ENCODE measurements at places on chromosomes 1 and 21.
A peak's percentile ranks its signal among the peaks of the same experiment; 100 is the strongest.

GRCh38 chr1:160774886-160775719 is 20.9 kb upstream of the LY9 start:
- no peak for DNase-seq

DNA sequence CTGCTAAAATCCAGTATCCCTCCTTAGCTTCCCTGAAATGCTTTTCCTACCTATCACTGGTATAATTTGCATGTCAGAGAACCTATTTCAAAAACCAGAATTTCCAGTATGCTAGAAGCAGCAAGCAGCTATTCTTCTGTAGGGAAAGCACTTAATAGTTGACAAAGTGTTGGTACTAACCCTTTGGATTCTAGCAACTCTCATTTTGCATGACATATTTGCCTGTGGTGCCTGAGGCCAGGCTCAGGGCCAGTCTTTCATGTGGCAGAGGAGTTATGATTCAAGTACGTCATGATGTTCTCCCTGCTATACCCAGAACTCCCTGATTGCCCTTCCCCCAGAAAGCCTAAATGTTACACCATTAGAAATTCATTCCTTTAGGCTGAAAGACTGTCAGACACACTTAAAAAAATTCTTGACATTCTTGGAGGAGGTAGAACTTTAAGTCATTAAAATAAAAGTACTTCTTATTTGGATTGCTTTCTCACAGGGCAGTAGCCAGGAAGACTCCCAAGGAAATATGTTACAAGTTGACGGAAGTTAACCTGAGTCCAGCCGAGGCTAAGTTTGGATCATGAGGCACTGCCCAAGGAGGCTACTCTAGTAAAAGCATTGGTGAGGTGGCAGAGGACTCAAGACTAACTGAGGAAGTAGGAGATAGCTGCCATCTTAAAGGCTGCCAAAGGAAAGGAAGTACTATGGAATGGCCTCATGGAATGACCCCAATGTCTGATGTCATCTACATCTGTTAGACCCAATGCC is 298.4 kb upstream of the SPAG17 start:
- no peak for DNase-seq

GRCh38 chr1:112298558-112298957 is 97.5 kb upstream of the CTTNBP2NL start:
- peak; percentile 19 for DNase-seq

- no peak for DNase-seq
Observed at GRCh38 chr21:38691631-38692030, 114.1 kb upstream of the ETS2 start.

- peak; percentile 30 for DNase-seq
Observed at GRCh38 chr1:204408074-204408507, 3.5 kb downstream of the PPP1R15B start.

DNA sequence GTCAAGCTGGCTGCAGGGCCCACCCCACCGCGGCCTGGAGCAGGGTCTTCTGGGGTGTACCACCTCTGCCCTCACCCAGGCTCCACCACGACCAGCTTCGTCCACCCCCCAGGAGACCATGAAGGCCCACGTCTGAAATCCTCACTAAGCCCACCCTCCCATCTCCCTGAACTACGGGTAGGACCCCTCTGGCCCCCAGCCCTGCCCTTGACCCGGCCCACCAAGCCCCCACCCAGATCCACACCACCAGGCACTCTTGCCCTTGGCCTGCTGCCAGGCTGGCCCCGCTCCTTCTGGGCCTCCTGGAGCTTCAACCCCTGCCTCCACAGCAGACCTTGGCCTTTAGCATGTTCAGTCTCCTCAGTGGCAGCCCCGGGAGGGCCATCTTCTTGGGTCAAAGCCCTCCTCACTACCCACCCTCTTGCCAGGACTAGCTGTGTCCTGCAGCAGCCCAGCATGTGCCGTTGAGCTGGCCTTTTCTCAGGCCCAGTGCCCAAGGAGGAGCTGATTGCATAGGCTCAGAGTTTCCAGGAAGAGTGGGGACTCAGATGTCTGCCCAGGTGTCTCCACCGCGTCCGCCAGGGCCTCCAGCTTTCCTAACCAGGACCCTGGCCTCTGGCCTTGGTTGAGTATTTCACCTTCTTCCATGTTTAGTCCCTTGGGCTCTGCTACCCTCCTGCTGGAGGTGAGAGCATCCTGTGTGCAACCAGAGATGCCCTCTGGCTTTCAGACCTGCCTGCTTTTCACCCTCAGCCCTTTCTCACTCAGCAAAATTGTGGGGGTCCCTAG is 17.7 kb upstream of the SAMD11 start:
- DNase-seq = no peak
